ENCODE measurements at places on chromosomes 5 and 9. TPM values are rescaled to one million over a fixed set of nuclear protein-coding genes. Genes with fewer than 3 reads are reported as not detected.

MARCHF11 gene
- not detected for total RNA-seq

NR5A1 gene
- total RNA-seq = not detected

C9 gene
- total RNA-seq = not detected

PCDHB2 gene
- total RNA-seq = not detected

GLRA1 gene
- total RNA-seq = not detected

SHROOM1 gene
- total RNA-seq = 2.0 TPM

BTNL3 gene
- not detected for total RNA-seq

CDX1 gene
- not detected for total RNA-seq

LRRC70 gene
- total RNA-seq = 0.34 TPM

PCDHB6 gene
- not detected for total RNA-seq

TTC23L gene
- 0.41 TPM for total RNA-seq

- peaks cover 3% of the 10 kb centered on the region for H3K27me3 ChIP-seq
- no peak overlapping the region for H3K4me3 ChIP-seq
Observed at GRCh38 chr9:6307551-6308096, 20.6 kb upstream of the TPD52L3 start.

- peaks cover 5% of the 10 kb centered on the region for H3K27me3 ChIP-seq
- H3K36me3 ChIP-seq = no peaks in the 10 kb centered on the region
- no peak for DNase-seq
- no peak overlapping the region for H3K4me3 ChIP-seq
Observed at GRCh38 chr5:41641621-41642020, 131.2 kb upstream of the PLCXD3 start.

DNA sequence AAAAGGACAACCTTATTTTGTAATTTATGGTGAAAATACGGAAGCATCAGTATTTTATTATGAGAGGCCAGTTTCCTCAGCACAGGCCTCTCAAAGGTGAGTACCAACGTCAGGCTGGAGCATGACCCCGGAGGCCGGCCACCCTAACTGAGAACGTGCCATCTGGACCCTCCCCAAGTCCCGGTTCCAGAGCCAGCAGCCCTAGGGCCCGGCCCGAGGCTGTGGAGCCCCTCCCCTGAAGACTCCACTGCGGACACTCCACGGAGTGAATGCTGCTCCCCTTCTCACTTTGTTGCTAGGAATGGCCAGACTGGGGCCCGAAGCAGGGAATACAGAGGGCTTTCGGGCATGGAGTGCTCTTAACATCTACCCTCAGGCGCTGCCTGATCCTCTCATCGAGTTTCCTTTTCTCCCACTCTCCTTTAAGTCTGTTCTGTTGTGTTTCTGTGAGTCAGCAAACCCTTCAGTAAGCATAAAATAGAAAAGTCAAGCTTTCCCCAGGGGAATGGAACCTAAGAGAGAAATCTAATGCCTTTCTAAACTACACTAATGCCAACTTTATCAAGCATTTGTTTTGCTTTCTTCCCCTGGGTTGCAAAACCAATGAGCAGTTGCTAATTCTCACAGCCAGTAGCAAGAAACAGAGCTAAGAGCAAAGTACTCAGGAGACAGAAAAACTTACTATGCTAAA is 4.5 kb downstream of the BRD9 start:
- no peaks in the 10 kb centered on the region for H3K27me3 ChIP-seq
- no peak for DNase-seq
- peaks cover 21% of the 10 kb centered on the region for H3K4me1 ChIP-seq

DNA sequence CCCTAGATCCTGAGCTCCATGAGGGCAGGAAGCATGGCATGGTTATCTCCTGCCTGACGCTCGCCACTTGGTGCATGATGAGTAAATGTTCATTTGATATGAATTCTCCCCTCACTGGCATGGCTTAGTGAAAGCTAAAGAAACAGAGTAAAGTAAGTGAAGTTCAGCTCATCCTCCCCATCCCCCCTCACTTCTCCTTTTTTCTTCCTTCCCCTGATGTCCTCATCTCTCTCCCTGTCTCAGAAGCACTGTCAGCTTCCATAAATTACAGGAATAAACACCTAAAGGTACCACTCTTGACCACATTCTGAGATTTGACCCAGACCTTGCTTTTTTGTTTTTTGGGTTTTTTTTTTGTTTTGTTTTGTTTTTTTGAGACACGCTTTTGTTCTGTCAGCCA is 73.3 kb downstream of the SNX18 start:
- no peaks in the 10 kb centered on the region for H3K4me1 ChIP-seq
- H3K27me3 ChIP-seq = no peaks in the 10 kb centered on the region
- H3K36me3 ChIP-seq = peaks cover 2% of the 10 kb centered on the region
- H3K4me3 ChIP-seq = no peak overlapping the region
- DNase-seq = no peak

DNA sequence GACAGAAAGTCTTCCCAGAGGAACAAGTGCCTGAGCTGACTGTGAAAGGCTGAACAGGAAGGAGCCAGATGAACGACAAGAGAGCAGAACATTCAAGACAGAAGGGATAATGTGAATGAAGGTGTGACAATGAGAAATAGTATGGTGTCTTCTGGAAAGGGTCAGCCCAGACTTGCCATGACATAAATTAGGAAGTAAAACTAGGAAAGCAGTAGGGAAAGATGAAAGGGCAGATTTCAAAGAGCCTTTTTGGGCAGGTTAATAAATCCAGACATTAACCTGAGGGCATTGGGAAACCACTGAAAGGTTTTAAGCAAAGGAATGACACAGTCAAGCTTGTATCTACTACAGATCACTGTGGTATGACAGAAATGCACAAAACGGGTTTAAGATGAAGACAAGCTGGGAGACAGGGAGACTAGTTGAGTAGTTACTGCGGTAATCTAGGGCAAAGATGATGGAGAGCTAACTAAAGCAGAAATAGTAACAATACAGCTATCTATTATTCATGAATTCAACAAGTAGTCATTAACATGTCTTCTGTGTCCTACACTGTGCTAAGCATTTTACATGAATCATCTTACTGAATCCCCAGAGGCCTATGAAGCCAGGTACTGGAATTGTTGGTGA is 580.9 kb upstream of the WWC1 start:
- no peak for DNase-seq
- H3K27me3 ChIP-seq = no peaks in the 10 kb centered on the region
- no peak overlapping the region for H3K4me3 ChIP-seq

DNA sequence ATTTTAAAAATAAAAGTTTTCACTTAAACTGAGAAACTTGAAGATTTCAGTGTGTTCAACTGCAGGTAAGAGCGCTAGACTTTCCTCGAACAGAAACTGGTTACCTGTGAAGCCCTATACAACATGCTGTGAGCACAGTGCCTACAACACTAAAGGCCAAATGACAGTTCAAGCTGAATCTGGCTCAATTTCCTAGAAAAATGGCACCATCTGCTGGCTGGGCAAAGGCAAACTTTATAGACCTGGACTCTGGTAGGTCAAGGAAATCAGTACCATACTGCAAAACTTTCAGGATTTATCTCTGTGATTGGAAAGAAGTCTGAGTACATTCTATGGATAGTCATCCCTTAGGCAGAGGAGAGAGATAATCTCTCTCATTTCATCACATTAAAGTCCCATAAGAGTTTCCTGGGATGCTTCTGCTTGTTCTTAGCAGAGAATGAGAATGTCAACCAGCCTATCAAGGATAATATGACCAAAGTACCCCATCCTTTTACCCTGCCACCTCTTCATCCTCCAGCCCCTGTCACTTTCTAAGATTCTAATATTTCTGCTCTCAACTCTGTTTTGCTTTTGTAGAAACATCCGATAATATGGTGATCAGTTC is 31.8 kb upstream of the FOXB2 start:
- H3K27me3 ChIP-seq = peaks cover 16% of the 10 kb centered on the region
- H3K36me3 ChIP-seq = no peaks in the 10 kb centered on the region
- no peak overlapping the region for H3K27ac ChIP-seq
- peak; percentile 20 for DNase-seq
- H3K4me3 ChIP-seq = no peak overlapping the region

GRCh38 chr5:15103130-15103529 is 231.6 kb upstream of the ANKH start:
- no peaks in the 10 kb centered on the region for H3K4me1 ChIP-seq
- no peak overlapping the region for H3K27ac ChIP-seq
- no peak overlapping the region for H3K4me3 ChIP-seq
- H3K36me3 ChIP-seq = no peaks in the 10 kb centered on the region
- no peaks in the 10 kb centered on the region for H3K27me3 ChIP-seq
- no peak for DNase-seq

DNA sequence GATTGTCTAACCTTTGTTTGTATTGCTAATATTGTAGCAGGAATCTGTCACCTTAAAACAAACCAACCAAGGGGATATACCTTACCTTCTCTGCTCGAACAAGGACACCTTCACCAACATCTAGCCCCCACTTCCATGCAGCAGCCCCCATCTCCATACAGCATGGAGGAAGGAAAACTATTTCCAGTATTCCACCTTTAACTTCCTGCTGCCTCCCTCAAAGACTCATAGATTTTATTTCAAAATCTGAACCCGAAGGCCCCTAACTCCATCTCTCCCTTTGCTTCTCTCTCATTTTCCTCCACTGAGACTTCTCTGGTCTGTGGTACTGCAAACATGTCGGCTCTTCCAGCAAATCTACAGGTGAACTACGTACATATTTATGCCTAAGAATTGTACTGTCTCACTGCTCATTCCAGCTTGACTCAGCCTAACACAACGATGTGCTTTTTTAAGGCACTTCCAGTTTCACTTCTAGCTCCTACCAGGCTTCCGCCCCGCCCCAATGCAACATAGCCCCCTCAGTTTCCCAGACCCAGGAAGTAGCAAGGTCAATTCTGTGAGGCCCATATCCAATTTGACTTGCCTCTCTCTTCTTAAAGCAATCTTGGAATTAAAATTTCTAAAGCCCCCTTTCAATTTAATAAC is 70.7 kb upstream of the RNF38 start:
- H3K4me3 ChIP-seq = peak overlapping the region; percentile 71
- H3K4me1 ChIP-seq = peaks cover 39% of the 10 kb centered on the region
- peak overlapping the region; percentile 91 for H3K27ac ChIP-seq
- no peaks in the 10 kb centered on the region for H3K27me3 ChIP-seq
- DNase-seq = peak; percentile 84
- peaks cover 9% of the 10 kb centered on the region for H3K36me3 ChIP-seq

- H3K4me3 ChIP-seq = no peak overlapping the region
- H3K36me3 ChIP-seq = no peaks in the 10 kb centered on the region
- no peak overlapping the region for H3K27ac ChIP-seq
Observed at GRCh38 chr9:89008055-89008743, 16.9 kb downstream of the S1PR3 start.

DNA sequence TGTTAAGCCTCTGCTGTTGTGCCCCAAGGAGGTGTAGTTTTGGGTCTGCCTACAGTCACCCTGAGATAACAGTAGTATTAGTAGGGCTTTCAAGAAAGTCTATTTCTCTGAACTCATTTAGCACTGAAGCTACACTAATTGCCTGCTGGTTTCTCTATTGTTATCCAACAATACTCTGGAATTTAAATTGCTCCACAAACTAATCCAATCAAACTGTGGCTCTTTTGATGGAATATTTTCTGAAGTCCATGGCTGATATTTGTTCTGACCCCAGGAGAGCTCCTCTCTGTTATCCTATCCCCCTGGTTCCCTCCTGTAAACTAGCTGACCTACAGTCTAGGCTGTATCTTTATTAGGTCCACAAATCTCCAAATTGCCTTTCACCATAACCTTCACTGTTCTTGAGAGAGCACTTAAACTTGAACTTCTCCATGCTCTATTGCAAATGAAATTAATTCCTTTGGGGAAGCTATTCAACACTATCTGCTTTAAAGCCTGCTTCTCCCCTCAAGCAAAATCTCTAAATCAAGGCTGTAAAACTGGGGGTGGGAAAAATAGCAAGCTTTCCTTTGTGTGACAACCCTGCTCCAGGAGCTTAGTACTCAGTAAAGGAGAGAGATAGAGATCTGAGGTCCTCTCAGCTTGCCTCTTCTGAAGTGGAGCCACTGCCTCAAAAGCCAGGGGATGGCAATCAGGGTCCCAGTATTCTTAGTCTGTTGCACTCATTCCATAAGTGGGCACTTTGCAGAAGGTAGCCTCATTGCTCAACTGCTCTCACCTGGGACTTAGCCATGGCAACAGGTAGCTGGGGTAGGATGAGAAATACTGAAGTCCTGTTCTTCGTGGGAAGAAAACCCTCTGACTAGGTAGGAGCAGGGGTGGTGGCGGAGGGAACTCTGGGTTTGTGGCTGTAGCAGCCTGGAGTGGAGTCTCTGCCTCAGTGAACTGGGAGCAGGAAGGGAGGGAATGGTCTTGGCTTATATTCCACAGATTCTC is 110.9 kb downstream of the MACIR start:
- H3K4me3 ChIP-seq = no peak overlapping the region
- no peaks in the 10 kb centered on the region for H3K36me3 ChIP-seq
- peaks cover 4% of the 10 kb centered on the region for H3K27me3 ChIP-seq
- H3K27ac ChIP-seq = no peak overlapping the region

DNA sequence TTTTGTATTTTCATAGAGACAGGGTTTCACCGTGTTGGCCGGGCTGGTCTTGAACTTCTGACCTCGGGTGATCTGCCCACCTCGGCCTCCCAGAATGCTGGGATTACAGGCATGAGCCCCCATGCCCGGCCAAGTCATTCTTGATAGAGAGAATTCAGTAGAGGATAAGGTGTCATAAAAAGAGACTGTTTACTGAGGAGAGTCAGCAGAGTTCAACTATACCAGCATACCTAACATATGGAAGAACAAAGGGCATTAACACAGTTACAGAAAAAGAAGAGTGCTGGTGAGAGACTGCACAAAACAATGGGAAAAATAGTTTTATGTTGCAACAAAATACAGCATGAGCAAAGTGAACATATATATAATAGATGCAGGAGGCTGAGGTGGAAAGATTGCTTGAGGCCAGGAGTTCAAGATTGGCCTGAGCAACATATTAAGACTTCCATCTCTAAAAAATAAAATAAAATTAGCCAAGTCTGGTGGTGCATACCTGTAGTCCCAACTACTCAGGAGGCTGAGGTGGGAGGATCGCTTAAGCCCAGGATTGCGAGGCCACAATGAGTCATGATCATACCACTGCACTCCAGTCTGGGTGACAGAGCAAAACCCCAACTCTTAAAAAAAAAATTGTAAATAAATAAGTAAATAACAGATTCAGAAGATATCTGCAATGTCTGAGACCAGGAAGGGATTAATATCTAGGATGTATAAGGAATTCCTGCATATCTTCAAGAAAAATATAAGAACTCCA is 19.5 kb downstream of the B4GALT1 start:
- no peak overlapping the region for H3K4me3 ChIP-seq
- peaks cover 17% of the 10 kb centered on the region for H3K36me3 ChIP-seq
- H3K27me3 ChIP-seq = no peaks in the 10 kb centered on the region
- H3K27ac ChIP-seq = no peak overlapping the region
- no peak for DNase-seq

DNA sequence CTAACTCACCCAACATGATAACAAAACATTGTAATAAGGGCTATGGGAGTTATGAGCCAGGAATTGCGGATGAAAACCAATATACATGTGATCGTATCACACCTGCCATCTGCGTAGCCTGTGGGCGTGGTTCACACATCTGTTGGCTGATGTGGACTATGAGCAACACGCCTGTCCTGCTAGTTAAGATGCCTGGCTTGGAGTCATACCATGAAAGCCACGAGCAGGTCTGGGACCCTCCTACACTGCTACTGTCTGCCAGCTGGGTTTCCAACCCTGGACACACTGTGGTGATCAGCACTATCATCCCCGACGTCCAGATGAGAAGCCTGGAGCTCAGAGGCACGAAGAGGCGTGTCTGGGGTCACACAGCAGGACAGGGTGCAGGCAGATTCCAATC is 40.2 kb downstream of the STK10 start:
- peaks cover 33% of the 10 kb centered on the region for H3K36me3 ChIP-seq
- H3K27ac ChIP-seq = peak overlapping the region; percentile 72
- peaks cover 71% of the 10 kb centered on the region for H3K4me1 ChIP-seq
- no peak overlapping the region for H3K4me3 ChIP-seq
- no peaks in the 10 kb centered on the region for H3K27me3 ChIP-seq

GRCh38 chr9:8280811-8281210 is 481.2 kb upstream of the DMAC1 start:
- H3K4me1 ChIP-seq = no peaks in the 10 kb centered on the region
- no peaks in the 10 kb centered on the region for H3K36me3 ChIP-seq
- H3K27me3 ChIP-seq = no peaks in the 10 kb centered on the region
